Cortex of kidney (tissue), 1 donor: ENCODE measurements at places on chromosomes 4 and X.

GRCh38 chrX:7462110-7462509 lies 314.2 kb upstream of the PUDP start:
- no peak for DNase-seq

DNA sequence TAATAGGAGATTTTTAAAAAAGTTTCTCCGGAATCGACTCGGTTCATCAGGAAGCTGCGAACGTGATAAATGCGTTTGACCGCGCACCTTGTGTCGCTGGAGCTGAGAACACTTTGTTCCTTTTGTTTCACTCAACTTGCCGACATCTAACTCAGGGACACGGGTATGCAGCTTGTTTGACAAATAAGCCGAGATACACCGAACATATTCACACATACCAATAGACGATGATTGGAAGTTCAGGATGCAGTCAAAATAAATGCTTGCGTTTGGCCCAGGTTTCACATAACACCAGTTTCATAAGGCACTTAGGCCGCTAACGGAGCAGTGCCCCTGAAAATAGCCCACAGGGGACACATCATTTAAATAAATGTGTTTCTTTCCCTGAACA lies 932 bp upstream of the SHISA3 start:
- DNase-seq, result no peak

GRCh38 chr4:76597423-76597979 lies 162.5 kb downstream of the SHROOM3 start:
- no peak for DNase-seq

- no peak for DNase-seq
Measured at GRCh38 chr4:113784497-113785250, 23.1 kb upstream of the CAMK2D start.

DNA sequence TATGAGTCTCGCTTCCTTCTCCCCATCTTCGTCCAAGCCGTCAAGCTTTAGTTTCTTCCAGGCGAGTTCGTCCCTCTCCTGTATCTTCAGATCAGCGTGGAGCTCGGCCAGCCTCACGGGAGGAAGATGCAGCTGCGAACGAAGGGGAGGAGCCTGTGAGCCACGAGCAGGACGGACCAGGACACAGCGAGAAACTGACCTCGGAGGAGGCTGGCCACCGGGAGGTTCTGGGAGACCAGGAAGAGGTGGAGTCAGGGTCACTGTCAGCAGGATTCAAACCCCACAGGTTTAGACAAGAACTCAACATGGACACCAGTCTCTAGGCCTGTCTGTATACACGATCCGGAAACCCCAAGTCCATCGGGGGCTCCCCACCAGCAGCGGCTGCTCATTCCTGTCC lies 7.3 kb downstream of the LRPAP1 start:
- DNase-seq, result no peak

- no peak for DNase-seq
Measured at GRCh38 chr4:156954587-156954986, 17.0 kb downstream of the PDGFC start.
